ENCODE measurements at places on chromosomes 12 and 14.

- DNase-seq = no peak
Measured at GRCh38 chr12:42422785-42423184, 96.8 kb downstream of the PPHLN1 start.

DNA sequence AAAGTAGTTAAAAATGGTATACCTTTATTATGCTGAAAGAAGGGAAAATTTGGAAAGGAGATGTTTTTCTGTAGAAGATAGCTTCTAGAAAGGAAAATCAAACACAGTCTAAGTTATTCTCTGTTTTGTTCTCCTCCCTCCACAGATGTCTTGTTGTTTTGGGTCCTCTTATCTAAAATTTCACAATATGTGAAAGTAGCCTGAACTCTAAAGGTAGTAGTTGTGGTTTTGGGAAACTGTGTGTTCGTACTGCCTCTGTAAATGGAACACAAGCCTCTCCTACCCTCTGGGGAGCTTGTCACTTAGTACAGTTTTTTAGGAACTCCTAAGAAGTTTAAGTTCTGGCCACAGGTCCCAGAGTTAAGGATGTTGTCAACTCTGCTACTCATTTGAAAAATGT, 112.6 kb downstream of the CRADD start:
- DNase-seq = no peak

DNA sequence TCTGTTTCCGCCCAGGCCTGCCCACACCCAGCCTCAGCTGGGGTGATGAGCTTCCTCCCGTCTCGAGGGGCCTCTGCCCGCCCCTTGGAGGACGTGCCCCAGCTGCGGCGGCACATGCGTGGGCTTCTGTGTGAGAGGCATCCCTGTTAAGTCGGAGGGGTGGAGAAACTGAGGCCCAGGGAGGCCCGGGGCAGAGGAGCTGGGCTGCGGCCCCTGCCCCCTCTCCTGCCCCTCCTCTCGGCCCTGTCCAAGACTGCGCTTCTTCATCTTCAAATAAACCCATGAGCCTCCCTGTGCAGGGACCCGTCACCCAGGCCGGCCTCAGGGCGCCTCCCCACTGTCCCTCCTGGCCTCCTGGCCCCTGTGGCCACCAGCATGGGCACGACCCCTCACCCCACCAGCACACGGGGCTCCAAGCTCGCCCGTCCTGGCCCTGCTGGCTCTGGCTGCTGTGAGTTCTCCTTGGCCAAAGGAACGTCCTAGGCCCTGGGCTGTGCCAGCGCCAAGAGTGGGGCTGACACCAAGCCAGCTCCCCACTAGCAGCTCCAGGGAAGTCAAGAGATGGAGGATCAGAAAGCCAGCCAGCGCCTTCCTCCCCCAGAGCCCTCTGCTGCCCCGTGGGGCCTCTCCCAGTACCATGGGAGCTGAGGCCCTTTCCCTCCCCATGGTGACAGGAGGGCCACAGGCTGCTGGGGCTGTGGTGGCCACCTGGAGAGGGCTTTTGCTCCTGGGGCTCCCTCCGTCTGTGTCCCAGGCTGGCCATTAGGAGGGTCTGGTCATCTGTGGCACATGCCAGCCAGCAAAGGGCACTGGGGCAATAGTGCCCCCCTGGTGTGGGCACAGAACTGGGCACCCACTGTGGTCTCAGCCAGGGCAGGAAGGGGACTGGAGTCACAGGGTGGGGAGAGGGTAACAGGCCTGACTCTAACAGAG, 180.4 kb downstream of the KIF26A start:
- no peak for DNase-seq

DNA sequence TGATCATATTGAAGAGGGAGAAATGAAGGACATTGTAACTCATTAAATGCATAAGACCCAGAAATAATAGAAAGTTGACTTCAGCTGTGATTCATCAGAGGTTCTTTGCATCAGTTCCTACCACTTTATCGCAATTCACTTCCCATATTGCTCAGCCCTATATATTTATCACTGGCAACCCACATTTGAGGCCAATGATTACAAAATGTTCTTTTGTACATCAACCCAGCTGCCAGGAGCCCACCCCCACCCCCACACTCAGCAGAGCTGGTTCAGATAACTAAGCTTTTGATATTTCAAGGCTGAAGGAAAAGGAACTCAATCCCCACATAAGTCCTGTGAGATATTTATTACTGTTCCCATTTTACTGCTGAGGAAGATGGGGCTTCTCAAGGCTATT, 51.2 kb upstream of the TMPO start:
- no peak for DNase-seq

DNA sequence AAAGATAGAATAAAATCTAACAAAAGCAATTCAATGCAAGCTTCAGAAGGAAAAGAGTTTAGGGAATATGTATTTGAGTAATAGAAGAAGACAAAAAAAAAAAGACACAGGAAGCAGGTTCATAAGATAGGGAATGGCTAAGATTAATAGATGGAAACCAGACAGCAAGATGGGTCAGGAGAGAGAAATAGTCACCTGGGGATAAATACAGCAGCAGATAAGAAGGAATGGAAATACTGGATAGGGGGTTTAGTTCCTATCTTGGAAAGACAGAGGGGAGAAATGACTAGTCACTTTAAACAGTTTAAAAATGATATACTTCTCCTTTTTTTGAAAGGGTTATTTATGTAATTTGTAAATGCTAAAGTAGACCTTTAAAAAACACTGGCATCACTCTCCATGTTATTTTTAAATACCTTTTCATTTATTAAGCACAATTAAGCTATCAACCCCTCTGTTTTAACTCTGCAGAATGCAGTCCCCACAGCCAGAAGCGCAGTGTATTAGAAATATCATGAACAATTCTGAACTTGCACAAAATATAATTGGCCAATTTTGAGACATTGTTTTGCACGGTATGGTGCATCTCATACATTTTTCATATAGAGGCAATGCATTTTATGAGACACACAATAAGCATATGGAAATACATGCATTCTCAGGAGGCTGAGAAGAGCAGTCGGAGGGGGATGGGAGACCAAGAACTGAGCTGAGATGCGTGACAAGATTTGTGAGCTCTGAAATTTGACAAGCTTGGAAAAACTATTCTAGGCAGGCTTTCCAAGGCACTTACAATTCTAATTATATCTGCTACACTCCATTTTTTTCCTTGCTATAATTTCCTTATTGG, 303.4 kb upstream of the PRICKLE1 start:
- no peak for DNase-seq

DNA sequence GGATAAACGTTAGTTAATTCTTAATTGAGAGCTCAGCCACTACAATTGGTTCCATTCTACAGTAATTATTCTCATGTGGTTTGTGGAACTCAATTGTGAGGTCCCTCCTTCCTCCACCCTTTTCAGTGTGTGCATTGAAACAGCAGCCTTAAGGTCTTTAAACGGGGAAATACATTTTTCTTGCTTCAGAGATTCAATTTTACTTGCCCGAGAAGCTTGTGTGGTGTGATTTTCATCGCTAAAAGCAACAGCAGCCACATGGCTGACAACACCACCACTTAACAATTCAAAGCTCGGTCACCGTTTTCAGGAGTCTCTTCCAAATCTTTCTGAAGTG, 733 bp upstream of the PPFIBP1 start:
- no peak for DNase-seq

GRCh38 chr12:117013726-117014125, 85.5 kb downstream of the TESC start:
- no peak for DNase-seq

GRCh38 chr12:55631733-55632132, 5.0 kb upstream of the OR10P1 start:
- no peak for DNase-seq

- DNase-seq = no peak
Measured at GRCh38 chr12:78331181-78331580, 500.5 kb downstream of the NAV3 start.
